CD4-positive, alpha-beta T cell (primary cell): ENCODE measurements at places on chromosomes 6 and 20.

GRCh38 chr20:30286157-30286556, 971.3 kb upstream of the DEFB115 start:
- DNase-seq: no peak
- no peak overlapping the region for H3K4me3 ChIP-seq
- H3K36me3 ChIP-seq: no peaks in the 10 kb centered on the region
- peaks cover 3% of the 10 kb centered on the region for H3K4me1 ChIP-seq

DNA sequence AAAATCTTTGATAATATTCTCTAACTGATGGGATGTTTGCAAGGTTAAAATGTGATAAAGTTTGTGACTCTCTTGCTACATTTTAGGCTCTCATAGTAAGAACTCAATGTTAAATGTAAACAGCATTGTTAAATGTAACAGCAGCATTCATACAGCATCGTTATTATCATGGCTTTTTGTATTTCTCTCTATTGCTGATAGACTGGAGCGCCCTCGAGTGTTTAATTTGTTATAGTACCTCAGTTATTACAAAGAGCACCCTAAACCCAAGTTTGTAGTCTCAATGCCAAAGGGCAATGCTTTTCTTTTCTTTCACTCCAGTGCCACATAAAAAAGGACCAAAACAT, 14.9 kb upstream of the TTPAL start:
- H3K4me1 ChIP-seq: no peaks in the 10 kb centered on the region
- DNase-seq: no peak
- H3K27ac ChIP-seq: no peak overlapping the region

GRCh38 chr20:11178946-11179654, 505.3 kb upstream of the JAG1 start:
- no peaks in the 10 kb centered on the region for H3K36me3 ChIP-seq
- H3K4me3 ChIP-seq: no peak overlapping the region
- no peaks in the 10 kb centered on the region for H3K27me3 ChIP-seq
- H3K27ac ChIP-seq: no peak overlapping the region

DNA sequence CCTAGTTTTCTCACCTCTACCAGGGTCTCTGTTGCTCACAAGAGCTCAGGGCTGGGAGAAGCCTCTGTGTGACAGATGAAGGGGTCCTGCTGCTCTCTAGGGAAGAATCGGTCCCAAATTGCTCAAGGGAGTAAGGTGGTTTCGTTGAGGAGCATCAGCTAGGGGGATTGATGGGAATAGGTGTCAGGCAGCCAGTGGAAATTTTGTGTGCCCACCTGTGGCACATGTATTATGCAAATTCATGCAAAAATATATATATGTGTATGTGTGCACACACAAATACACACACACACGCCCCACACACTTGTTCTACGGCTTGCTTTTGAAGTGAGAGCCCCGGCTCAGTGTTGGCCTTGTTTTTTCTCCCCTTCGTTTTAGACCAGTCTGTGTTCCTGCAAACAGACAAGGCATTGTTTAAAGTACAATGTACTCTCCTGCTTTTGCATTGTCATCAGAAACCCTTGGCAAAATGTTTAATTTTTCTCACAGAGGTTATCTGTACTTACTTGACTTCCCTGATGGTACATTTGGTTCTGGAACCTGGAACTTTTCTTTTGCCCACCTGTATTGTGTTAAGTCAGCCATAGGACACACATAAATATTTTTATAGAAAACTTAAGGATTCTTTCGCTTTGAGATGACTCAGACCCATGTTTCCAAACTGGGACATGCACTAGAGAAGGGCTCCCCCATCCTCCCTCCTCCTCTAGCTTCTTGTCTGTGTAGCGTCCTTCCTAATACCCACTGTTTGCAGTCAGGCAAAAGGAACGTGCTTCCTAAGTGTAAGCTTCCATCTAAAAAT, 26.7 kb downstream of the FOXO3 start:
- no peaks in the 10 kb centered on the region for H3K27me3 ChIP-seq
- no peak overlapping the region for H3K4me3 ChIP-seq
- no peak overlapping the region for H3K27ac ChIP-seq
- H3K4me1 ChIP-seq: peaks cover 27% of the 10 kb centered on the region
- no peaks in the 10 kb centered on the region for H3K36me3 ChIP-seq

DNA sequence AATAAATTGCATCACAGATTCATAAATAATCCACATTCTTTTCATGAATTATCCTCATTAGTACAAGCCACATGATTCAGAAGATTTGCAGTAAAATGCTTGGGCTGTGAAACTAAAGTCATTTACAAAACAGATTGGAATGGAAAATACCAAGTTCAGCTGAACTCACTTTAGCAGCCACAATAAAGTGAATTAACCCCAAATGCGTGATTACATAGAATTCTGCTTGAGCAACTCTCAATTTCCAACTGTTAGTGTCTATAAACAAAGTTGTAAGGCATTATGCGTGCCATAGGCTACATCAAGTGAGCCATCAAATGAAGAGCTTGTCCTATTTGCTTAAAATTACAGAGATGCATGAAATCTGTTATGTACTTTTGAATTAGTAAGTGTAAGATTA, 60.4 kb upstream of the GFRAL start:
- DNase-seq: no peak
- H3K4me1 ChIP-seq: no peaks in the 10 kb centered on the region
- H3K27ac ChIP-seq: no peak overlapping the region
- no peak overlapping the region for H3K4me3 ChIP-seq
- H3K36me3 ChIP-seq: no peaks in the 10 kb centered on the region
- no peaks in the 10 kb centered on the region for H3K27me3 ChIP-seq

GRCh38 chr6:27241443-27241842, 6.1 kb upstream of the PRSS16 start:
- no peak overlapping the region for H3K4me3 ChIP-seq
- H3K27me3 ChIP-seq: peaks cover 75% of the 10 kb centered on the region
- H3K36me3 ChIP-seq: no peaks in the 10 kb centered on the region

GRCh38 chr6:2231438-2231837, 14.0 kb downstream of the GMDS start:
- H3K4me1 ChIP-seq: no peaks in the 10 kb centered on the region
- no peaks in the 10 kb centered on the region for H3K27me3 ChIP-seq
- DNase-seq: no peak
- no peak overlapping the region for H3K4me3 ChIP-seq
- H3K36me3 ChIP-seq: peaks cover 3% of the 10 kb centered on the region

- H3K36me3 ChIP-seq: peaks cover 51% of the 10 kb centered on the region
- H3K27ac ChIP-seq: no peak overlapping the region
- DNase-seq: no peak
- no peaks in the 10 kb centered on the region for H3K4me1 ChIP-seq
- H3K4me3 ChIP-seq: no peak overlapping the region
These were observed 9.3 kb upstream of the JPH2 start for GRCh38 chr20:44196271-44196670.

DNA sequence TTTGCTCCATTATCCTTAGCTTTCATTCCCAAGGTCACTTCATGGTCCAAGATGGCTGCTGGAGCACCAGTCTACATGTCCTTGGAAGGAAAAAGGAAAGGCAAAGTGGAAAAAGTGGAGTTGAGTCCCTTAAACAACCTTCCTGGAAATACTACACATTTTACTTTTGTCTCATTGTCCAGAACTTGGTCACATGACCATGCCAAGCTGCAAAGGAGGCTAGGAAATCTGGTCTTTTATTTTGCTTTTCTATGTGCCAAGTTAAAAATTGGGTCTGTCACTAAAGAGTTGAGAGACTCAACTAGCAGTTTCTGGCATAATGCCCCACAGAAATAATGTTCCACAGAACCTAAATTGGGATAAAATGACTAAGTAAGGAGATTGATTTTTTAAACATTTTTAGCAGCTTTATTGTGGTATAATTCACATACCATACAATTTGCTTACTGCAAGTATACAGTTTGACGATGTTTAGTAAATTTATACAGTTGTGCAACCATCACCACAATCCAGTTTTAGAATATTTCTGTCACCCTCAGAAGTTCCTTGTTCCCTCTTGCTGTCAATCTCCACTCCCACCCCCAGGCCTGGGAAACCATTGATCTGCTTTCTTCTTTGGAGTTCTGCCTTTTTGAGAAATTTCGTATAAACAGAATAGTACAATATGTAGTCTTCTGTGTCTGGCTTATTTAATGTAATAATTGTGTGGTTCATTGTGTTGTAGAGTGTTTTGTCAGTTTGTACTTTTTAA, 5.6 kb upstream of the CHD6 start:
- H3K27me3 ChIP-seq: no peaks in the 10 kb centered on the region
- DNase-seq: no peak
- no peak overlapping the region for H3K4me3 ChIP-seq
- H3K4me1 ChIP-seq: peaks cover 8% of the 10 kb centered on the region

- H3K4me1 ChIP-seq: peaks cover 24% of the 10 kb centered on the region
- no peak overlapping the region for H3K27ac ChIP-seq
- no peak overlapping the region for H3K4me3 ChIP-seq
- no peaks in the 10 kb centered on the region for H3K36me3 ChIP-seq
These were observed 3.3 kb upstream of the TAF4 start for GRCh38 chr20:62068997-62069396.

GRCh38 chr20:38325905-38326304, 20.4 kb upstream of the LBP start:
- no peak for DNase-seq
- no peak overlapping the region for H3K27ac ChIP-seq
- H3K36me3 ChIP-seq: no peaks in the 10 kb centered on the region
- H3K4me1 ChIP-seq: no peaks in the 10 kb centered on the region
- H3K4me3 ChIP-seq: no peak overlapping the region
- H3K27me3 ChIP-seq: peaks cover 3% of the 10 kb centered on the region

DNA sequence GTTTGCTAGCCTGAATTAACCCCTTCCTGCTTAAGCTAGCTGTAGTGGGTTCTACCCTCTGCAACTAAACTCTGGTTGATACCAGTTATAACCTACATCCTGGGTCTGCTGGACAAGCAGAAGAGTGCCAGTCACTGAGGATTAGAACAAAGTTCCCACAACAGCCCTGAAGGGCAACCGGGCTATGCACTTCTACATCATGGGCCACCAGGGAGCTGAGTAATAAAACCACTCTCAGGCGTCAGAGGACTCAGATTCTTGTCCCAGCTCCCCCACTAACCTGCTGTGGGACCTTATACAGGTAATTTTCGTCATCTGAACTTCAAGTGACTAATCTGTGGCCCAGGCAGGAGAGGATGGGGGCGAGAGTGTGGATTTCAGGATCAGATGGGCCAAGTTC, 56.8 kb downstream of the EYA2 start:
- no peak for DNase-seq
- peaks cover 2% of the 10 kb centered on the region for H3K27me3 ChIP-seq
- H3K36me3 ChIP-seq: no peaks in the 10 kb centered on the region
- H3K4me1 ChIP-seq: no peaks in the 10 kb centered on the region

- H3K4me3 ChIP-seq: no peak overlapping the region
- no peaks in the 10 kb centered on the region for H3K4me1 ChIP-seq
- peaks cover 60% of the 10 kb centered on the region for H3K36me3 ChIP-seq
- H3K27ac ChIP-seq: no peak overlapping the region
These were observed 42.3 kb downstream of the RALGAPB start for GRCh38 chr20:38514947-38515346.

- no peaks in the 10 kb centered on the region for H3K4me1 ChIP-seq
- H3K27me3 ChIP-seq: no peaks in the 10 kb centered on the region
- no peak for DNase-seq
- no peak overlapping the region for H3K27ac ChIP-seq
- H3K4me3 ChIP-seq: no peak overlapping the region
These were observed 160.1 kb upstream of the BEND3 start for GRCh38 chr6:107275330-107275865.

DNA sequence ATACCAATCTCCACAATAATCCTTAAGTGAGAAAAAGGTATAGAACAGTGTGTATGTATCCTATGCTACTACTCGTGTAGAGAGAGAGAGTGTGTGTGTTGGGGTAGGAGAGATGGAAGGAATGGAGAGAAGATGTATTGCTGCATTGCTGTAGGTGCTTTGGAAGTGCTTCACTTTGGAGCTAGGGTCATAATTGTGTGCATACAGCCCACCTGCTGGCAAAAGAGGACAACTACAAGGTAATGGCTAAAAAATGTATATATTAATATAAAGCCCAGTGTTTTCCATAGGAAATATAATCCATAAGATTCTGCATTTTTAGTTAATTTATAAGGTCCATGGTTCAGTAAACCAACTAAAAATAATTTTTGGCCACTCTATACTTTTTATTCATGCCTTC, 36.1 kb downstream of the SERAC1 start:
- no peaks in the 10 kb centered on the region for H3K4me1 ChIP-seq
- no peak overlapping the region for H3K27ac ChIP-seq
- H3K27me3 ChIP-seq: no peaks in the 10 kb centered on the region
- DNase-seq: no peak

DNA sequence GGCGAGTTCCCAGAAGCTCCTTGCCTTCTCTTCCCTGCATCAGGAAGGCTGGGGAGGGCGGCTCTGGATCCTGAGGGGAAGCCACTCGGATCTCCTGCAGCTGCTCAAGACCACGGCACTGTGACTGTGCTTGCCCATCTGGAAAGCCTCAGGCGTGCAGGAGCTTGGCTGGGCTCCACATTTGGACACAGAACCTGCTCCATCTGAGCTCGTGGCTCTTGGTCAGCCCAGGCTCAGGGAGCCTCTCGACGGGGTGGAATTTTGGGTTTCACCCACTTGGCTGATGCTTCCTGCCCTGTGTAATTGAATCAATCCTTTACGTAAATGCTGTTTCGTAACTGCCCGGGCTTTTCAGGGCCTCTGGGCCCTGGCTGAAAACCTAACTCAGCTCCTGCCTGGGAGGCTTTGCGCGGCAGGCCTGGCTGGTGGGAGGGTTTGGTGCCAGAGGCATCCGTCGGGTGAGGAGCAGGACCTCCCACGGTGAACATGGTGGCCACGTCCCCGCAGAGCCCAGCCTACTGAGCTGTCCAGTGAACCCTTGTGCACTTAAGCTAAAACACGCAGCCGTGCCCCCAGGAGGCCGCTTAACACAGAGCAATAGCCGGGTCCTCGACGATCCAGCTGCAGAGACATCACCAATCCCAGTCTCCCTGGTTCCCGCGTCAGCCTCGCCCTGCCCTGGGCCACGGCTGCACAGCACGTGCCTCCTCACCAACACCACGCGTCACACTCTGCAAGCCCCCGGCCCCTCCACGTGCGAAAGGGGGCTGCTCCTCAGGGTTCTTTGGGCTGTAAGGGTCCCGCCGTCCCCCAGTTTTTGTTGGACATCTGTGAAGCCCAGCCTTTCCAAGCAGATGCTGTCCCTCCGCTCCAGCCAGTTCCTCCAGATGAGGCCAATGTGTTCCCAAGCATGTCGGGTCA, 241.0 kb downstream of the DLL1 start:
- H3K27me3 ChIP-seq: peaks cover 5% of the 10 kb centered on the region
- peak; percentile 71 for DNase-seq
- H3K27ac ChIP-seq: no peak overlapping the region
- H3K4me1 ChIP-seq: peaks cover 8% of the 10 kb centered on the region
- H3K36me3 ChIP-seq: no peaks in the 10 kb centered on the region

DNA sequence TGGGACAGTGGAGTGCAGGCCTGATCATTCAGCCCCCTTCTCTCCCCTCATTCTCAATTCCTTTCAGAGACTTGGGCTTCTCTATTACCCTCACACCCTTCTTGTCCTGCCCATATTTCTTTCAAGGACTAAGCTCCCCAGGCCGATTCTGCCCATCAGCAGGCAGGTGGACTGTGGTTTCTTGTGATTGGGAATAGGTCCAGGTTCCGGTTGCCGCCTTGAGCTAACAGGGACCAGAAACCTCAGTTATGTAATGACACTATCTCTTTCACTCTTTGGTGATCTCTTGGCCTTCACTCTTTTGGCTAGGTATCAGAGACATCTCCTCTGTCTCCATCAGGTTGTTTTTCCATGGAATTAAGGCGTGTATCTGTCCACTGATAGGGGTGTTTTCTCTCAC, 6.5 kb downstream of the MUCL3 start:
- DNase-seq: no peak
- no peak overlapping the region for H3K4me3 ChIP-seq
- no peak overlapping the region for H3K27ac ChIP-seq
